ENCODE measurements at places on chromosomes 11 and 22. TPM values are rescaled to one million over a fixed set of nuclear protein-coding genes. Genes with fewer than 3 reads are reported as not detected.

DNA sequence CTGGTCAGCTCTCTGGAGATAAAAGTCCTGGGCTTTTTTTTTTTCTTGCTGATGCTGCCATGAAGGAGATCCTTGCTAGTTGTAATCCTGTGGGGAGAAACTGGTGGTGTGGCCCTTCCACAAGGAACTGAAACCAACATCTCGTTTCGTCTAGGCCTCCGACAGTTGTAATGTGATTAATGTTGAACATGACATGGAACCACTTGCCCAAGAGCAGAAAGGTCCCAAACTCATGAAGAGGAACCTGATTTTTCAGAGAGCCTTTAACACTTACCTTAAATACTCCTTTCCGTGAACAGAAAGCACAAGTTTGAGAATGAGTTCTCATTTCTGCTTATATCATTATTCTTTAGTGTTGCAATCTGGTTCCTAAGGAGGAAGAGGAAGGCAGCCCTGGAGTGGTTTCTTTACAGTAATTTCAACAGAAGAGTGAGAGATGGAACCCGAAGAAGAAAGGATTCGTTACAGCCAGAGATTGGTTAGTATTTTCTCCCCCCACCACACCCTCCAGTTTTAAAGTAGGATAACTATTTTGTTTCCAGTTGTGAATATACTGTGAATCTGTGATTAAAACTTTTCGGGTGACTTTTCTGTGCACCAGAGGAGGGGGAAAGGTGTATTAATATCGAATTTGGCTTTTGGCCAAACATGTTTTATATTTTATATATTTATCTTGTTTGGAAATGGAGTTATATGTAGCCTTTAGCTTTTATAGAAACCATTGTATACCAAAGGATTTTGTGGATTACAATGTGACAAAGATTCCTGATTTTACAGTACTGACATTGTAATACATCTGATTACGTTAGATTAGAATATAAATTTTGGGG, 2.0 kb downstream of the KDM2A start:
- DNase-seq, result peak; percentile 35

- no peak for DNase-seq
These were observed 511.2 kb downstream of the BUD13 start for GRCh38 chr11:116261606-116262005.

- no peak for DNase-seq
These were observed 123.4 kb downstream of the CYP2R1 start for GRCh38 chr11:14768526-14769188.

DNA sequence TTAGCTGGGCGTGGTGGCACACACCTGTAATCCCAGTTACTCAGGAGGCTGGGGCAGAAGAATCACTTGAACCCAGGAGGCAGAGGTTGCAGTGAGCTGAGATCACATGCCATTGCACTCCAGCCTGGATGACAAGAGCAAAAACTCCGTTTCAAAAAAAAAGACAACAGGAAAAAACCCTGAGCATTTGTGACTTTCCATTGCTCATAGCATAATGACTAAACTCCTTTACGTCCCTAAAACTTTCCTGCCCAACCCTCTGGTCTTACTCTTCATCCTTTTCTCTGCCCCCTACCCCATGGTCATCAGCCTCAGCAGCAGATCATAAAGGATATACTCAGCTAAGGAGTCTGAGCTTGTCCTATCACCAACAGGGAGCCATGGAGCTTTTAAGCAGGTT, 6.8 kb upstream of the LDLRAD3 start:
- DNase-seq, result no peak

The CHRM4 gene
- not detected for total RNA-seq

The BLID gene
- not detected for total RNA-seq

The MS4A6A gene
- 4.6 TPM for total RNA-seq

The SLC5A1 gene
- not detected for total RNA-seq

Data from gastrocnemius medialis (tissue), 4 donors.